Fibroblast of villous mesenchyme (primary cell): ENCODE measurements at places on chromosomes 3 and 15. TPM values are rescaled to one million over a fixed set of nuclear protein-coding genes. Genes with fewer than 3 reads are reported as not detected.
A peak's percentile ranks its signal among the peaks of the same experiment; 100 is the strongest.

- no peak for DNase-seq
These were observed 274.1 kb downstream of the MECOM start for GRCh38 chr3:169389211-169389924.

DNA sequence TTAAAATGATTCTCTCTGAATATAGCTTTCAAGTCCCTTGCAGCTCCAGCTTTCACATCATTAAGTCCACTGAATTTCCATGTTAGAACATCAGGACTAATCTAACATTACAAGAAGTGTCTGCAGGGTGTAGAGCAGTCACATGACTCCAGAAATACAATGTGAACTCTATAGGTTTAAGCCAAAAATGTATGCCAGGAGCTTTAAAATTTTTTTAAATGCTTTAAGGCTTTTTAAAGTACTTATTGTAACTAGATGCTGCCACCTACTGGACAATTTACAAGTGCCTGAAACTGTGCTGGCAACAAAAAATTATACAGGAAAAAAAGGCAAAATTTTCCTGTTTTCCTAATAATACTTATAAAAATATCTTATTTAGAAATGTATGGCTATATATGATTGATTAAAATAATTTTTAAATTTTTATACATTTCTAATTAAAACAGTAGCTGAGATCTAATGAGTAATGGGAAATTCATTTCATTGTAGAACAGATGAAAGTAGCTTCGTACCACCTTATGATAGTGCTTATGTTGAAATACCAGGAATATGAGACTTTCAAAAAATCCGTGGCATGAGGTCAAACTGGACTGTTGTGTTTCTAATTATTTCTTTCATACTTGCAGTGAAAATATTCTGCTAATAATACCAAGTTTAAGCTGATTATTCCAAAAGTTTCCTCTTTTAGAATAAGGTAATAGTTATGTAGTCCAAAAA is 25.7 kb downstream of the FSIP1 start:
- peak; percentile 81 for DNase-seq

DNA sequence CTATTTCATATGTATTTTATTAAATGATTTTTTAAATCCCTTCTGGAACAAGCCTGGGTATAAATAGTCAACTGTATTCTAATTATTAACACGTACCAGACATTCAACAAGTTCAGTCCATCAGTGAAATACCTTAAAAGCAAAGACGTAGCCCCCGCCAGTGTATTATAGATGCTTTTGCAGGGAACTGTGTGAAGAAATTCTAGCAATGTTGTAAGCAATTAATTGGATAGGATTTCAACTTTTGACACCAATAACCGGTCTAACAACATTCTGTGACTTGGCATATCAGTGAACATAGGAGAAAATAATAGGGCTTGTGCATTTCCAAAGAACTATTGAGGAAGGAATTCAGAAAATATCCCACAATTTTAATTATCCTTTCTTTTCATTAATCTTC is 67.2 kb upstream of the TGFBR2 start:
- DNase-seq = no peak

- no peak for DNase-seq
These were observed 120.8 kb downstream of the SLCO3A1 start for GRCh38 chr15:91974321-91974720.

DNA sequence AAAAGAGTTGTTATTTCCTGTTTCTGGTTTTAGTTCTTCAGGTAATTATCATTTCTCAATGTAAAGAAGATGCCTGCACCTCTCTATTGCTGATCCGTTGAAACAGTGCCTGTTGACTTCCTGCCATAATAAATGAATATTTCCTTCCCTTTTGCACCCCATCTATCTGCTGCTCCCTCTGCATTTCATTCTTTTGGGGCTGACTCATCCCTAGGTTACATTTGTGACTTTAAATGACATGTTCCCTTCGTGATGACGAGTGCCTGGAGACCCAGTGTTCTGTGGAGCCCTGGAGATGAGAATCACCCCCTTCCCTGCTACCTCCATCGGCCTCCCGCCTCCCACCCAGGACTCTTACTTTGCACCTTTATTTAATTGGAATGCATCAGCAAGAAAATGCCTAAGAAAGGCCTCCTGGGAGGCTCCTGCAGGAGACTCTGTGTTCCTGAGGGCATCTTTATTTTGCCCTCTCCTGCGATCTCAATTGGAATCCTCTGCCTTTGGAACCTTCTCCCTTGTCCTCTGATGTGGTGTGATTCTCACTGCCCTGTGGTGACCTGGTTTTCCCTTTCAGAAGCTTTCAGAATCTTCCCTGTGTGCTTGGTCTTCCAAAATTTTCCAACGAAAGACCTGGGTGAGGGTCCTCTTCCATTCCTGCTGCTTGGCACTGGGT is 13.7 kb downstream of the LRRK1 start:
- no peak for DNase-seq

GRCh38 chr3:42535981-42536784 is 33.7 kb downstream of the VIPR1 start:
- DNase-seq = no peak

DNA sequence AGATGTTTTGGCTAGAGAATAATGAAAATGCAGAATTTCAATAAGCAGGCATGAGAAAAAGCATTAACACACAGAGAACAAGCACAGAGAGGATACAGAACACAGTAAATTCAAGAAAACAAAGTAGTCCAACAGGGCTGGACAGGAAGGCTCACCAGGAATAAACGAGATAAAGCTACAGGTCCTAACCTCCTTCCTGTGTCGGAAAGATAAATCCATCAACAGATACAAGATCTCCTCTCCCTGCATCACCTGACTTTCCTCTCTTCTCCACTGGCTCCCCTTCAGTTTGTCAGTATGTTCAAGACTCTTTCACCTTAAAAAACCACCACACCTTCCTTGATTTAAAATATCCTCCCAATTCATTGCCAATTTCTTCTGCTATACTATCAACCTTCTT is 11.4 kb downstream of the CPEB1 start:
- DNase-seq = no peak

GRCh38 chr3:116809208-116809607 is 99.6 kb downstream of the TUSC7 start:
- no peak for DNase-seq

DNA sequence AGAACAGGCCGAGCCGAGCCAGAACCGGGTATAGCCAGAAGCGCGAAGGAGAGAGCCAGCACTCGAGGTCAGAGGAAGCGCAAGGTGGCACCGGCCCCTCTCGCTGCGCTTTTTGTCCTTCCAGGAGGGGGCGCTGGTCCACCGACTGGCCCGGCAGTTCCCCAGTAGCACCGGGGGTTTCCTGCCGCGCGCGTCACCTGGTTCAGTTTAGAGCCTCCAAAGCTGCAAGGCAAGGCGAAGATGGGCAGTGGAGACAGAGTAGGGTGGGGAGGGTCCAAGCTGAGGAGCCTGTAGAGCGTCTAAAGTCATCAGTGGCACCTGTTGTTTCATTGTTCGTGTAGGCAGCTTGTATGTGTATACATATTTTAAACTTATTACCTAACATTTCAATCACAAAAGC is 7.6 kb upstream of the NR2E3 start:
- DNase-seq = no peak

GRCh38 chr15:25635191-25635590 is 196.4 kb upstream of the UBE3A start:
- no peak for DNase-seq

- DNase-seq = no peak
These were observed 21.8 kb upstream of the BDH1 start for GRCh38 chr3:197577366-197578074.

- no peak for DNase-seq
These were observed 15.8 kb downstream of the SLC9A9 start for GRCh38 chr3:143832433-143832832.

CCK gene
- not detected in 2 replicates for total RNA-seq

FSD2 gene
- not detected in 2 replicates for total RNA-seq

CIP2A gene
- total RNA-seq = 17.1 and 28.9 TPM in 2 replicates

LRRC58 gene
- 29.4 and 29.6 TPM in 2 replicates for total RNA-seq

PRSS50 gene
- total RNA-seq = not detected in 2 replicates

CCPG1 gene
- 37.7 and 42.3 TPM in 2 replicates for total RNA-seq

CLSTN2 gene
- 5.8 and 7.3 TPM in 2 replicates for total RNA-seq

MAP2K1 gene
- 21.6 and 26.3 TPM in 2 replicates for total RNA-seq

SLC22A13 gene
- total RNA-seq = 0.32 and 0.43 TPM in 2 replicates

MOBP gene
- total RNA-seq = not detected in 2 replicates

GMNC gene
- total RNA-seq = 0.97 and 3.9 TPM in 2 replicates
